ENCODE measurements at places on chromosomes 3 and 15. TPM values are rescaled to one million over a fixed set of nuclear protein-coding genes. Genes with fewer than 3 reads are reported as not detected.

DNA sequence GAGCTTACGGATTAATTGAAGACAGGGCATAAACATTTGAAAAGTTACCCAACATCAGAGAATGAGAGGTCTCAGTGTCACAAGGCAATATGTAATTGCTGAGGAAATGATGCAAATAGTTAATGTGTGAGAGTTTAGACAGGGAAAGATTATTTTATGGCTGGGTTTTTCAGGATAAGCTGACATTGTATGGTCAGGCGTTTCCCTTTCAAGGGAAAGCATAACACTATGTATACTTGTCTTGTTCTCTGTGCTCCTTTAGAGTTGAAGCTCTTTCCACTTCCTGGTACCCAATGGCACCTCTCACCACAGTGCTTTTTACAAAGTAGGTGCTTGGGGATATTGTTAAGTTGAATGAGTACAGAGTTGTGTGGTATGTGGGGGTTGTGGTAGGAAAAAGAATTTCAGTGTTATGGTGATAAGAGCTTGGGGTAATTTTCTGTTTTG lies 19.9 kb downstream of the IQGAP1 start:
- peak; percentile 53 for DNase-seq
- H3K4me3 ChIP-seq, result peak overlapping the region; percentile 51
- H3K4me1 ChIP-seq, result peaks cover 76% of the 10 kb centered on the region
- H3K27ac ChIP-seq, result peak overlapping the region; percentile 80

Gene SMCO1
- total RNA-seq, result not detected

DNA sequence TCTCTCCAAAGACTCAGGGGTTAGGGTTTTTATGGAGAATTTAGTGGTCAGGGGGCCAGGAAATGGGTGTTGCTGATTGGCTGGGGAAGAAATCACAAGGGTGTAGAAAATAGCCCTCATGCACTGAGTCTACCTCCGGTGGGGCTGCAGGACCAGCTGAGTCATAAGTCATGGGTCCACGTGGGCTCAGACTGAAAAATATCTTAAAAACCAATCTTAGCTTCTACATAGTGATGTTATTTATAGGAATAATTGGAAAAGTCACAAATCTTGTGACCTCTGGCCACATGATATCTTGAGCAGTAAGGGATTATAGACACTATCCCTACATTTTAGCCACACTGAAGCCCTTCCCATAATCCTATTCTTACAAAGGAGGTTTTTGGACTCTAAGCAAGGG lies 224.0 kb downstream of the DPH6 start:
- no peaks in the 10 kb centered on the region for H3K4me1 ChIP-seq
- no peaks in the 10 kb centered on the region for H3K36me3 ChIP-seq
- no peak overlapping the region for H3K4me3 ChIP-seq
- DNase-seq, result no peak

GRCh38 chr3:122642935-122643334 lies 37.7 kb upstream of the PARP14 start:
- no peak for DNase-seq
- H3K36me3 ChIP-seq, result peaks cover 25% of the 10 kb centered on the region
- H3K27me3 ChIP-seq, result no peaks in the 10 kb centered on the region
- H3K4me1 ChIP-seq, result peaks cover 53% of the 10 kb centered on the region
- H3K27ac ChIP-seq, result peak overlapping the region; percentile 73
- H3K4me3 ChIP-seq, result peak overlapping the region; percentile 38

Gene PCSK6
- 0.53 TPM for total RNA-seq

Gene LRRC31
- not detected for total RNA-seq

DNA sequence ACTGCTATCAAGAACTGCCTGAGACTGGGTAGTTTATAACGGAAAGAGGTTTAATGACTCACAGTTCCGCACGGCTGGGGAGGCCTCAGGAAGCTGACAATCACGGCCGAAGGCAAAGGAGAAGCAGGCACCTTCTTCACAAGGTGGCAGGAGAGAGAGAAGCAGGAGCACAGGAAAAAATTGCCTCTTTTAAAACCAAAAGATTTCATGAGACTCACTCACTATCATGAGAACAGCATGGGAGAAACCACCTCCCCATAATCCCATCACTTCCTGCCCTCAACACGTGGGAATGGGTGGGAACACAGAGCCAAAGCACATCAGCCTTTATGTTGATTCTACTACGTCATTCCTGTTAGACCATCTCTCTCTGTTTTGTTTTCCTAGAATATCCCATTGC lies 650.9 kb upstream of the SEMA6D start:
- H3K36me3 ChIP-seq, result no peaks in the 10 kb centered on the region
- H3K4me3 ChIP-seq, result no peak overlapping the region
- no peak for DNase-seq
- H3K27ac ChIP-seq, result no peak overlapping the region
- H3K4me1 ChIP-seq, result no peaks in the 10 kb centered on the region
- H3K27me3 ChIP-seq, result no peaks in the 10 kb centered on the region

GRCh38 chr3:154034797-154035330 lies 86.3 kb upstream of the ARHGEF26 start:
- no peak overlapping the region for H3K27ac ChIP-seq
- no peak overlapping the region for H3K4me3 ChIP-seq
- H3K36me3 ChIP-seq, result no peaks in the 10 kb centered on the region
- H3K4me1 ChIP-seq, result no peaks in the 10 kb centered on the region

DNA sequence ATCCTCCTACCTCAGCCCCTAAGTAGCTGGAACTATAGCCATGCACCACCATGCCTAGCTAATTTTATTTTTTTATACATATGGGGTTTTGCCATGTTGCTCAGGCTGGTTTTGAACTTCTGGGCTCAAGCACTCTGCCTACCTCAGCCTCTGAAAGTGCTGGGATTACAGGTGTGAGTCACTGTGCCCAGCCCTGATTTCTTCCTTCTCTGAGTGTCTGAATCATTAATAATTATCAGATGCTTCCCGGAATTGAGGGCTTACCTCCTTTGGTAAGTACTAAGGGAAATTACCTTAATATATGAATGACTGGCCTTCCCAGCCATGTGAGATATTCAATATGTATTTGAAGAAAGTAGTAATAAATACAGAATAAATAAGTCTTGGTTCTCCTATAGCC lies 7.2 kb downstream of the CLPX start:
- H3K4me3 ChIP-seq, result no peak overlapping the region
- H3K4me1 ChIP-seq, result peaks cover 14% of the 10 kb centered on the region
- H3K27ac ChIP-seq, result no peak overlapping the region
- no peak for DNase-seq
- H3K36me3 ChIP-seq, result peaks cover 29% of the 10 kb centered on the region

- DNase-seq, result no peak
- peaks cover 30% of the 10 kb centered on the region for H3K4me1 ChIP-seq
- H3K27ac ChIP-seq, result no peak overlapping the region
- no peak overlapping the region for H3K4me3 ChIP-seq
Measured at GRCh38 chr15:85725564-85725963, 69.2 kb downstream of the KLHL25 start.

DNA sequence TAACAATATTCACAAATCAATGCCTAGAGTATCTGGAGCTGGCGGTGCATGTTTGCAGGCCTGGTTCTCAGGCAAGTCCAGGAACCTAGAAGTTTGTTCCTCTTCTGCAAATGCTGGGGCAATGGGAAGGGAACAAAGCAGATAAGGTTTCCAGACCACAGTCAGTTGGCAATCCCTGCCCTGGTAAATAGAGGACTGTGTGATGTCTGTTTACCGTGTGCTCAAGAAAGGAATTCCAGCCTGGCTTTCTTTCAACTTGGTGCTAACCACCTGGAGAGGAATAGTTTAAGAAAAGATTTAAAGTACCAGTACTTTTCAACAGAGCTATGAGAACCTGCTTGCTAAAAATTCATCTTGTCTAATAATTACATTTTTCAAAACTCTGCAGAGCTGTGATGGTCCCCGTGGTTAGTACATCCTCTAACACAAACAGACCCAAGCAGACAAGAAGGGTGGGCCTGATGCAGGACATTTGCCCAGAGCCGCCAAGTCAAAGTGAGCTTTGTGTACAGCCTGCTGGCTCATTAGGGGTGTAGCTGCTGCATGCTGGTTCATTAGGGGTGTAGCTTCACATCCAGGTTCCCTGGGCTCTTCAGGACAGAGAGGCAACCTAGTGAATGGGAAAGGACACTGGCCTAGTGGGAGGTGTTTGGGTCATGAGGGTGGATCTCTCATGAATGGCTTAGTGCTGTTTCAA lies 220.5 kb downstream of the SQOR start:
- no peak for DNase-seq
- H3K27me3 ChIP-seq, result no peaks in the 10 kb centered on the region
- no peak overlapping the region for H3K4me3 ChIP-seq
- H3K36me3 ChIP-seq, result no peaks in the 10 kb centered on the region

Measured in activated CD4-positive, alpha-beta memory T cell treated with anti-CD3 and anti-CD28 coated beads, Interleukin-2, amount 10 ng/mL, durations not matched to agents 7 days and 5 days (primary cell).